Stimulated activated CD8-positive, alpha-beta memory T cell treated with anti-CD3 and anti-CD28 coated beads, Interleukin-7, amount 100 ng/mL, for 48 hours (primary cell): ENCODE measurements at places on chromosomes 4 and X.

GRCh38 chrX:2875136-2875481, 46.4 kb downstream of the GYG2 start:
- DNase-seq, result no peak

- no peak for DNase-seq
Measured at GRCh38 chr4:25792200-25792791, 70.5 kb downstream of the SEL1L3 start.

DNA sequence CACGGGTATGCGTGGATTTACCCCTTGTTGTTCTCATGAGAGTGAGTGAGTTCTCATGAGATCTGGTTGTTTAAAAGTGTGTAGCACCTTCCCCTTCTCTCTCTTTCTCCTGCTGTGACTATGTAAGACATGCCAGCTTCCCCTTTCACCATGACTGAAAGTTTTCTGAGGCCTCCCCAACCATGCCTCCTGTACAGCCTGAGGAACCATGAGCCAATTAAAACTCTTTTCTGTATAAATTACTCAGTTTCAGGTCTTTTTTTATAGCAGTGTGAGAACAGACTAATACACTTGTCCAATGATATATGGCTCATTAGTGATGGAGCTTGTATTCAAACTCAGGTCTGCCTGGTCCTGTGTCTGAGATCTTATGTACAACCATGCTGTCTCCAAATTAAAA, 28.5 kb upstream of the RTL3 start:
- no peak for DNase-seq

- DNase-seq, result no peak
Measured at GRCh38 chr4:159747983-159748382, 645.1 kb downstream of the RAPGEF2 start.

- DNase-seq, result no peak
Measured at GRCh38 chr4:183098019-183098722, 886 bp upstream of the WWC2 start.

- no peak for DNase-seq
Measured at GRCh38 chr4:163537114-163537513, 42.6 kb downstream of the TMA16 start.

DNA sequence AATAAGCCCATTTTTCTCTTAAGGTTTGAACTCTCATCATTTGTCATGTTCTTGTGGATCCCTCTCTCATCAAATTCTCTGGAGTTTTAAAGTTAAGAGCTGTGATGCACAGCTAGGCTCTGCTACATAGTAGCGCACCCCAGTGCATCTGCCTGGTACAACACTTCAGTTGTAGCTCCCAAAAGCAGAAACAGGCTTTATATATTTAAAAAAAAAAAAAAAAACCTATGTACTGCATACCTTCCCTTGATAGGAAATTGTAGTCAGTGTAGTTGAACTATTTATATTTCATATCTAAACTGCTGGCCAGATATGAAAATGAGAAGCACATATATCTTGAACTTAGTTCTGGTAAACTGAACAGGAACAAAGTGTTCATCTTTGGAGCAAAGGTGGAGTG, 131.4 kb downstream of the KLHL13 start:
- no peak for DNase-seq

DNA sequence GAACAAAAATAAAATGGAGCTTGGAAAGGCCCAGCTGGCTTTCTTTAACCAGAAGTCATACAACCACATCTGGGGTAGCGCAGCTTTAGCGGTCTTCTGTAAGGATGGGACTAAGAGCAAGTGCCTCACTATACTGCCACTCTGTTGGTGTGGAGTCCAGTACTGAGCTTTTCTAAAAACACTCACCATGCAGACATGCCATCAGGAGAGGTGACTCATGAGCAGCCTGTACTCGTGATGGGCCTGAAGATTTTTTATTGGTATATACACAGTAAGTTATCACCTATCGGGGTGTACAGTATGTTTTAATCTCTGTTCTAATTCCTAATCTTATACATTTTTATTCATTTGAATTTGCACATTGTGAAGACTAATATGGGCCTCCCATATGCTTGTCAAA, 9.6 kb downstream of the PPP3CA start:
- DNase-seq, result no peak

GRCh38 chrX:82742351-82742750, 765.7 kb upstream of the POU3F4 start:
- no peak for DNase-seq

DNA sequence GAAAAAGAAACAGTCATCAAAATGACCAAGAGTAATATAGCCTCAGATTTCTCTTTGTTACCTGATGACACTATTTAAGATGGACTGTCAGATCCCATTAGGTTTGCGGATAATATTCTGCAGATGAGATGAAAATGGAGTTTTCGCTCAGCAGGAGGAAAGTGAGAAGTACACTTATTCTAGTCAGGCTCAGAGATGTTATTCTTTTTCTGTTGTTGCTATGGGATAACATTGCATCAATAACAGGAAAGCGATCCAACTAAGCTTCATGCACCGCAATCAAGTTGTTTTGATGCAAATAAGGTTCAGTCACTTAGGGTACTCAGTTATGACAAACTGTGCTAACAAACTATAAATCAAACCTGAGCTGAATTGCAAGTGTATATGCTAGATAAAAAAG, 415.0 kb downstream of the CCSER1 start:
- no peak for DNase-seq

DNA sequence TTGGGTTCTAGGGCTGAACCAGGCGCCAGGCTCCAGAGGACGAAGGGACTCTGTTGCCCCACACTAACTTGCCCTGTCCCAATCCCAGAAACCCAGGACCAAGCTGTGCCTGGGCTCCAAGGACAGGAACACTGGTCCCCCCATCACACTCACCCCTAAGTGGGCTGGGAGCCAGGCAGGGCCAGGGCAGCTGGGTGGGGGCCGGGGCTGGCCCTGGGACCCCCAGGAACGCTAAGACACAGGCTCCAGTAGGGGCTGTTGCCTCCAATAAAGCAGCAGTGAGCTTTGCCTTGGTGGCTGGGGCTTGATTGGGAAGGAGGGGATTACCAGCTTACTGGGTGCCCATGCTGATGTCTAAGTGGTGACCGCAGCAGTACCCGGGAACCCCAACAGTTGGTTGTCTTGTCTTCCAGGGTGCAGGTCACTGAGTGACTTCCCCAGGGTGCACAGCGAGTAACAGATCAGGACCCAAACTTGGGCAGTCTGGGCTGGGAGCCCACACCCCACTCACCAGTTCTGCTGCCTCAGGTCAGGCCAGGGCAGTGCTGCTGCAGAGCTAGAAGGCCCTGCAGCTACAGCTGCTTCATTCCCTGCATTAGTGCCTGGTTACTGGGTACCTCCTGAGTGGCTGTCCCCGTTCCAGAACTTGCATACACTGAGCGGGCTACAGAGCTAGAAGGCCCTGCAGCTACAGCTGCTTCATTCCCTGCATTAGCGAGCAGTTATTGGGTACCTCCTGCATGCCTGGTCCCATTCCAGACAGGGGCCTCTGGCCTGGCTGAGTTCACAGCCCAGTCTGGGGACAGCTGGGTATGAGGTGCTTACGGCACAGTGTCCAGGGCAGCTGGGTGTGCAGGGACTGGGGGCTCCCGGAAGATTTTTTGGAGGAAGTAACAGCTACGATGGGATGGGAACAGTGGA, 9.4 kb upstream of the ADD1 start:
- DNase-seq, result no peak

DNA sequence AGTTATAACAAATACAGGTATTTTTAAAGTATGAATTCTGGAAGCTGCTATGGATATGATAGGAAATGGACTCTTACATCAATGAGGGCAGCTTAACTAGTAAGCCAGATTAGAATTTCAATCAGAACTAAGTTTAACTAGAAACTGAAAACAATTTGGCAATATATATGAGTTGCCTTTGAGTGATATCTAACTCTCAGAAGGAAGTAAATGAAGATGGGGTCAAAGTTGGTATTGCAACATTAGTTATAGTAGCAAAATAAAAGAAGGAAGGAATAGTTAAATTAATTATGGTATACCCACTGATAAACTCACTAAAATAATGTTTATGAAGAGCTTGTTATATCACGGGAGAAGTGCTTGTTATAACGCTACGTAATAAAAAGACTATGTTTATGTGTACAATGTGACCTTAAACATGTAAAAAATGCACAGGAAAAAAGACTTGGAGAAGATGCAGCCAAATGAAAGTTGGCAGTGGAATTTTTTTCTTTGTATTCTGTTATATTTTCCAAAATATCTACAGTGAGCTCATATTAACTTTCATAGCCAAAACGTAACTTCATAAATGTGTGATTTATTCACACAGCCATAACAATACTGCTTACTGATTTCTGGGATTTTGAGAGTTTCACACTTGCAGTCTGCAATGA, 34.5 kb downstream of the PHKA2 start:
- DNase-seq, result no peak

DNA sequence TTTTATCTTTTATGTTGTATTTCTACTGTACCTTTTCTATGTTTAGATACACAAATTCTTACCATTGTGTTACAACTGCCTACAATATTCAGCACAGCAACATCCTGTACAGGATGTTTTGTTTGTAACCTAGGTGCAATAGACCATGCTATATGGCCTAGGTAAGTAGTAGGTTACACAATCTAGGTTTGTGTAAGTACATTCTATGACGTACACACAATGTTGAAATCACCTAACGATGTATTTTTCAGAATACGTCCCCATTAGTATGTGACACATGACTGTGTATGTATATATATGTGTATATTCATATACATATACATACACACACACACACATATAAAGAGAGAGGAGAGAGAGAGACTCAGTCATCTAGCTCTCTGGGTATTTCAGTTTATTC, 103.5 kb downstream of the CLNK start:
- no peak for DNase-seq

GRCh38 chr4:106478152-106478551, 109.6 kb upstream of the GIMD1 start:
- DNase-seq, result no peak

DNA sequence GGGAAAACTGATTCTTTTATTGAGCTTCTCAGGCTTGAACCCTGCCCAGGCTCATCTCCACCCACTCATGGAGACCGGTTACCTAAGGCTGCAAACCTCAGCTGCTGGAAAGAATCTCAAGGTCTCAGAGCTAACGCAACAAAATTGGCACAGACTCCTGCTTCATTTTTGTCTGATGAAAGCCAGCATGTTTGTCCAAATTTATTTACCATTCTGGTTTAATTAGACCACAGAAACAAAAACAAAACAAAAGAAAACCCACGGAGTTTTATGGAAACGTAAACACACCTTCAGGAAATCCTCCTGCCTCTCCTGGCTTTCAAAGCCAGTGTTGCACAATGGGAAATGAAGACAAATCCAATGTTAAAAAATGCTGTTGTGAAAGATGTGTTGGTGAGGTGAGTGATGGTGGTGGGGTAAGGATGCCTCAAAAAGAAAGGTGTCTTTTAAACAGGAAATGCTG, 56.4 kb upstream of the PDLIM3 start:
- no peak for DNase-seq

- DNase-seq, result no peak
Measured at GRCh38 chr4:30667919-30668318, 52.2 kb upstream of the PCDH7 start.

DNA sequence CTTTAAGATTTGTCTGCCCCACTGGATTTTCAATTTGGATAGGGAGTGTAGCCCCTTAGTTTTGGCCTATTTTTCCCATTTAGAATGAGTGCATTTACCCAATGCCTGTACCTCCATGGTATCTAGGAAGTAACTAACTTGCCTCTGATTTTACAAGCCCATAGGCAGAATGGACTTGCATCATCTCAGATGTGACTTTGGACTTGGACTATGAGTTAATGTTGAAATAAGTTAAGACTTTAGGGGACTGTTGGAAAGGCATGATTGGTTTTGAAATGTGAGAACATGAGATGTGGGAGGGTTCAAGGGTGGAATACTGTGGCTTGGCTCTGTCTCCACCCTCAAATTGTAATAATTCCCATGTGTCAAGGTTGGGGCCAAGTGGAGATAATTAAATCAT, 2480.2 kb downstream of the PCDH7 start:
- no peak for DNase-seq

DNA sequence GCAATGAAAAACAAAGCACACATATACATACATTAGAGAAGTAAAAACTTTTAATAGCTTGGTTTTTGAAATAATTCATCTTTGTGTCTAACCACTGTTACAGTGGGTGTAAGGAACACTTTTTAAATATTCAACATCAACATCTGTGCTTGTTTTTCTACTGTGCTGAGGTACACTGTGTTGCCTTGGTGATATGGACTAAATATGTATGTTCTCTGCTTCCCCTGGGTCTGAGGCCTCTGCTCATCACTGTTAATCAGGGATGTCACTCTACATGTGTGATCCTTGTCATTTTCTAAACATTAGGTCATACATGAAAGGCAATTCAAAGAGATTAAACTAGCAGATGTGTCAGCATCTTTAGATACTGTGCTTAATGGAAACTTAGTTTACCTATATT, 10.9 kb downstream of the MCTS1 start:
- DNase-seq, result no peak

GRCh38 chr4:40585201-40585799, 44.4 kb downstream of the RBM47 start:
- no peak for DNase-seq

GRCh38 chr4:23022032-23022431, 329.3 kb downstream of the GBA3 start:
- no peak for DNase-seq

DNA sequence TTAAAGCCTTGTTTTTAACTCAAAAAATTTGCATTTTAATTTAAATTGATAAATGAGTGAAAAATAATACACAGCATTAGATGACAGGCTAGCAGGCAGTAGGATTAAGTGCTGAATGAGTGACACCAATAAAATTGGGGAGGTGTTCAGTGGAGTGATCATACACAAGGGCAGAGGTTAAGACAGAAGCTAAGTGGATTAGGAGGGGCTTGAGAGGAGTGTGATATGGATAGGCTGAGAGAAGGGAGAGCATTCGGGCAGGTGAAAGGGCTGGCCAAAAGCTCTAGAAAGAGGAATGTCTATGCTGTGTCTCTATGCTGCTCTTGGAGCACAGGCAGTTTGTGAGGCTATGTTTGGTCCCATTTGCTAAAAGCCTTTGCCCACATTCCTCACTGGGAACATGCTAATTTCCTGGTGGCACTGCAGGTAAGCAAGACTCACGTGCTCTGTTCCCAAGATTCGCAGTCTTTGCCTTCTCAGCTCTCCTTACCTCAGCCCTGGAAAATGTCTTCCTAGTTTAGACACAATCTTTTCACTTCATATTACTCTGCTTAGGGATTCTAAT, 52.8 kb upstream of the CCSER1 start:
- DNase-seq, result no peak

DNA sequence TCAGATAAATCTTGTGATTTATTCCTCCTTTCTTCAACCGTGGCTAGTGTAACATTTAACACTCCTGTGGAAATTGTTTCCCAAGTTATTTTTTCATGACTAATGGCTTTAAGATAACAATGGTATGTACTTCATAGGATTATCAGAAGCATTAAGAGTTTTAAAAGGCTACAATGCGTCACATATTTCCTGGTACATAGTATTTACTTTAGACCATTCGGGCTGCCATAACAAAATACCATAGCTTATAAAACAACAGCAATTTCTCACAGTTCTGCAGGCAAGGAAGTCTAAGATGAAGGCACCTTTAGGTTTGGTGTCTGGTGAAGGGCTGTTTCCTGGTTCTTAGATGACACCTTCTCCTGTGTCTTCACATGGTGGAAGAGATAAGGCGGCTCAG, 158.6 kb downstream of the PAPSS1 start:
- DNase-seq, result no peak

- DNase-seq, result no peak
Measured at GRCh38 chr4:30879855-30880598, 159.9 kb downstream of the PCDH7 start.

GRCh38 chrX:13253223-13253622, 66.6 kb downstream of the ATXN3L start:
- DNase-seq, result no peak
